Fibroblast of the conjunctiva (primary cell): ENCODE measurements at places on chromosomes 6 and 20.
A peak's percentile ranks its signal among the peaks of the same experiment; 100 is the strongest.

GRCh38 chr6:97687916-97688315 lies 404.9 kb upstream of the MMS22L start:
- DNase-seq = no peak

DNA sequence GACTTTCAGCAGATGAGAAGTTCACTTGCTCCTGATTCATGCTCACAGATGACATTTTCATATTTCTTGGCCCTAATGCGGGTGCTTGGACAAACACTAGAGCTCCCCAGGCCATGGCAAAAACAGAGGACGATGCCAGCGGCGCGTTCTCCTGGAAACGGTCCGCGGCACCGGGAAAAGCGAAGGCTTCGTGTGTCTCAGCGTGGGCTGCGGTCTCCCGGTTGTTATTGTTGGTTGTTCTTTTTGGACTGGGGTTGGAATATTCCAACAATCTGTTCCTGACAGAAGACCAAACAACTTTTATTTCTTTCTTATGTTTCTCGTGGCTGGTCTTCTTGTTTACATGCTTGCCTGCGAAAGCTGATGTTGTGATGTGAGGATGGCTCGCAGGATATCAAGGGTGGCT lies 46.8 kb upstream of the NEDD9 start:
- no peak for DNase-seq

DNA sequence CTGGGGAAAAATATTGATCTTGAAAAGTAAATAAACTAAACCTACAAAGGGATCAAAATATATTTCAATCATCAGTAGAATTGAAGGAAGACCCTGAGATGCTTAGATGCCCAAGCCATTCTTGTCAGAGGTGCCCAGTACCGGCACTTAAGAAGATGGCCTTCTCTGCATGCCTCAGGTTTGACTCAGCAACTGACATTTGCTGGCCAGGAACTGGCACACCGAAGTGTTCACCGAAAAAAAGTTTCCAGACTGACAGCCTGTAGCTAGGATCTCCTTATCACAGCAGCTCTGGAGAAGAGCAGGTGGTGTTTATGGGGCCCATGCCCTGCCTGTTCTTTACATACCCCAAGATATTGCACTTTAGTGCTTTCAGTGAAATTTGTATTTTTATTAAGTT lies 203.2 kb downstream of the MOXD1 start:
- no peak for DNase-seq

GRCh38 chr20:11432407-11432806 lies 485.3 kb upstream of the BTBD3 start:
- DNase-seq = peak; percentile 30

DNA sequence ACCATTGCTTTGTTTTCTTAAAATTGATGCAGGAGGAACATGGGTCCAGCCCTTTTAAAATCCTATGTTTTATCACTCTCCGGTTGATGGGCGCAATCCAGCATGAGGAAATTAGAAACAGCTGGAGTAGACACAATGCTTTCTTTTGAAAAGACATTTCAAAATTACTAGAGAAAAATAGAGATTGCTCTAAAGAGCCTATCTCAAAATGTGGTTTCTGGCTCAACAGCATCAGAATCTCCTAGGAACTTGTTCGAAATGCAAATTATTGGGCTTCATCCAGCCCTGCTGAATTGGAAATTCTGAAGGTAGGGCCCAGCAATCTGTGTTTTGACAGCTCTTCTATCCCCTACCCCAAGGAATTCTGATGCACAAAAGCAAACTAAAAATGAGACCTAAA lies 190.8 kb upstream of the BMP2 start:
- no peak for DNase-seq

GRCh38 chr6:122454673-122455072 lies 16.9 kb downstream of the SERINC1 start:
- no peak for DNase-seq
